ENCODE measurements at places on chromosomes 1 and 21. TPM values are rescaled to one million over a fixed set of nuclear protein-coding genes. Genes with fewer than 3 reads are reported as not detected.

BRDT gene
- not detected for total RNA-seq

- H3K36me3 ChIP-seq, result no peaks in the 10 kb centered on the region
- no peak overlapping the region for H3K27ac ChIP-seq
- no peak for DNase-seq
- H3K27me3 ChIP-seq, result no peaks in the 10 kb centered on the region
- H3K4me3 ChIP-seq, result no peak overlapping the region
Observed at GRCh38 chr1:40844079-40844478, 18.1 kb downstream of the CITED4 start.

KCNQ4 gene
- 1.0 TPM for total RNA-seq

EPHA10 gene
- total RNA-seq, result 0.22 TPM

TAF1A gene
- total RNA-seq, result 2.7 TPM
